ENCODE measurements at places on chromosomes 4 and X.

DNA sequence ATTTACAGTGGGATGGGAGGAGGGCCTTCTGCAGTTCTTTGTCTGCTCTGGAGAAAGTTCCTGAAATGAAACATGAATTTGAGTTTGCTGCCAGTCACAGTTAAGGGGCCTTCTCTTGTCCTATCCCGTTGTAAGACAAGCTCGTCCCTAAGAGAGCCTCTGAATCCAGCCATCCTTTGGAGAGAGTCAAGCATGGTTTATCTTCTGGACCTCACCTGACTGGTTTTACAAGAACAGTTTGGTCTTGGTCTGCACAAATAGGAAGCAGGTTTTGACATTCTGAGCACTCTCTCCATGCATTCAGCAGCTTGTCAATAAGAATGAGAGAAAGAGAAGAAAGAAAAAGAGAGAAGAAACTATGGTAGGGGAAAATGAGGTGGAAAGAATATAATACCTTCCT is 20.4 kb upstream of the TENM3 start:
- DNase-seq, result no peak

DNA sequence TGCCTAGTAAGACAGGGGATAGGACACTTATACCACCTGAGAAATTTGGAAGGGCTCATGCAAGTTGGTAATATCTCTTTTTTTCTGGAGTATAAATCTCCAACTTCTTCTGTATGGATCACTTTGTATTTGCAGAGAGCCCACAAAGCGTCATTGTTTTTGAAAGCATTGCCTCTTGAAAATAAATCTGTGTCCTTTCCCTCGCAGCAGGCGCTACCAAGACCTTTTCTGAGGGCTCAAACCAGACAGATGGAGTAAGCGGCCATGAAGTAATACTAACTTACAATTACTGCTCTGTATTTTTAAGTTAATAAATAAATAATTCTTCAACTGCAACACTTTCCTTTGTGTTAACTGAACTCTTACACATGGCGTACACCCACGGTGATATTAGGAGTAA is 56.0 kb upstream of the FBXW7 start:
- no peak for DNase-seq

GRCh38 chr4:158837527-158838141 is 68.8 kb downstream of the FNIP2 start:
- no peak for DNase-seq

GRCh38 chrX:22533898-22534297 is 261.2 kb downstream of the CBLL2 start:
- no peak for DNase-seq

DNA sequence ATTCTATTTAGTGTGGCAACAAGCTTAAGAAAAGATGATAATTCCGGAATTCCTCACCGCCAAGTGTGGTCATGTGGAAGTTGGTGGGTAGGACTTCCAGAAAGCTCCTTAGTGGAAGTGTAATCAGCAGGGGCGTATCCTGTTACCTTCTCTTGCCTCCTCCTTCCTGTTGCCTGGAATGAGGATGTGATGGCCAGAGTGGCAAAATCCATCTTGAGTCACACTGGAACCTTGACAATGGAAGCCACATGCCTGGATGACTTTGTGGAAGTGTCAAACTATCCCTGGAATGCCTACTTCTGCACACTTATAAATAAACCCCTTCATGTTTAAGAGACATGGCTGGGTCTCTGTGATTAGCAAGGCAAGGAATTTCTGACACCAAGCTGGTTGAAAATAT is 191.0 kb downstream of the PRDM5 start:
- no peak for DNase-seq

DNA sequence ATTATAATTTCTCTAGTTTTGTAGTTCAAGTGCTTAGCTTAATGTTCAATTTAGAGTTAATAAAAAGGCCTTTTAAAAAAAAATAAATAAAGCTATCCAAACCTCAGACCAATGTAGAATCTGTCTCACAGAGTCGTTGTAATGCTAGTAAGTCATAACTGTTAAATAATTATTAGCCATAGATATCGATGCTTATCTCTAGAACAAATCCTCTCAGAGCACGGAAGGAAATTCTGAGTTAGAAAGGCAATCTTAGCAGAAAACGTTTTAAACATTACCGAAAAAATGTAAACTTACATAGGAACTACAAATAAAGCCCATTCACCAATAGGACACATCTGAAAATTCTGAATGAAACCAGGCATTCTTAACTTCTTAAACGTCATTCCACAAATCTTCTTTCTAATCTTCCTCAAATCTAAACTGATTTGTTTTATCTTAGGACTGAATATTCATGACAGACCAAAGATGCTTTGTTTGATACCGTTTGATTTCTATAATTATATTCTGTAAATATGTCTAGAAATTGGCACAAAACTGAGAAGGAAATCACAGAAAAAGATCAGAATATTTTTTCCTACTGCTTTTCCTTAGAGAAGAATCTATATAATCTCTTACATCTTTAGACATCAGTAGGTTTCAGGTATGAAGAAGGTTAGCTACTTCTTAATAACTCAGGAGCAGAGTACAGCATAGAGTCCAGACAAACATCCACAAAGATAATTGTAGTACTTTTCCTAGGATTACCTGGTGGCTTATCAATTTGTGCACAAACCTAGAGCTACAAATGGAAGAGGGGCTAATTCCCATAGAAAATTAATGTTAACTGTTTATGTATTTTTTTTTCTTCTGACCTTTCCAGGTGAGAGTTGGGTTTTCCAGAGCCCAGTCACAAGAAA is 140.7 kb downstream of the BTC start:
- no peak for DNase-seq

DNA sequence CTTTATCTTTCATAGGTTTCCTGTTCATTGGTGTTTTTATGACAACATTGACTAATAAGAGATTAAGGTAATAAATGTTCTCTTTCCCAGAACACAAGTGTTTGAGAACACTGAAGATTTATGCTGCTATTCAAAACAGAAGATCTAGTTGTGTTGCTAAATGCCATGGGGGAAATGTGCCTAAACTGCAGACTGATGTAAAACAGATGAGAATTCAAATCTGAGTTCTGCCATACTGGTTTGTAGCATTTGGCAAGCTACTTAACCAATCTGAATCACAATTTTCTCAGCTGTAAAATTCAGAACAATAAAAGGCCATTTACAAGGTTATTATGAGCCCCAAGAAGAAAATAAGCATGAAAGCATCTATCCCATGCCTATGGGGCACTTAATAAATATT is 2.3 kb downstream of the SLC10A6 start:
- DNase-seq, result no peak

DNA sequence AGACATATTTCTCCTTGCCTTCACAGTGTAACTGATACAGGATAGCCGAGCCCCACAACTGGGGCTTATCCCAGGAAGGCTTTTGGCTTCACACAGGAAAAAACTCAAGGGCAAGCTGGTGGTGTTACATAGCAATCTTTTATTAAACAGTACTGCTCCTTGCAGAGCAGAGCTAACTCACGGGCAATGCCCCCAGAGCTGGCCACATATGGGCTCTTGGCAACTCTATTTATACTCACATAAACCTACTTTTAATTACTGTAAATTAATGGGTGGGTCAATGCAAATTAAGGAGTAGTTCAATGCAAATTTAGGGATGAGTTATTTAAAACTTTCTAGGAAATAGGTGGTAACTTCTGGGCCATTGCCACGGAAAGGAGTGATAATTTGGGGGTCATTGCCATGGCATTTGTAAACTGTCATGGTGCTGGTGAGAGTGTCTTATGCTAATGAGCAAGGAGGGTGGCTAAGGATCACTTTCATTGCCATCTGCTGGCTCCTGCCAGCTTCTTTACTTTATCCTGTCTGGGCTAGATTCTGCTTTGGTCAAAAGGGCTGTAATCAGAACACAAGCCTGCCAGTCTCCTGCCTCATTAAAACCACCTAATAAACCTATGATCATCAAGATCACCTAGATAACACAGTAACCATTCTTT is 288.8 kb downstream of the CENPC start:
- DNase-seq, result no peak

DNA sequence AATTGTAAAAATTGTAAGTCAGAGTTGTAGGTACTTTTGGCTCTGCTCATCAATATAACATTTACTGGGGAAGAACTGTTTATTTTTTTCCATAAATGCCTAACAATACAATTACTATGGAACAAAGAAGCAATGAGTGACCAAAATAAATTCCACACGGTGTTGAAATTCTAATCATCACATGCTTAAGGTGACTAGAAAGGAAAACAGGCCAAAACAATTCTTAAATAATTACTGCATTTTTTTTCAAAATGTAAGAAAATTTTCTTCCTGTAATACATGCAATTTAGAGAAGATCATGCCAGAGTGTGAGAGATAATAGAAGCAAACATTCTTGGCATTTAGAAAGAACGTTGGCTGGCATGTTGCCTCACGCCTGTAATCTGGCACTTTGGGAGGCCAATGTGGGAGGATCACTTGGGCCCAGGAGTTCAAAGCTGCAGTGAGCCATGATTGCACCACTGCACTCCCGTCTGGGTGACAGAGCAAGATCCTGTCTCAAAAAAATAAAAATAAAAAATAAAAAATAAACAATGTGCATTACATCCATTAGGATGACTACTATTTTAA is 22.5 kb downstream of the C4orf46 start:
- no peak for DNase-seq

DNA sequence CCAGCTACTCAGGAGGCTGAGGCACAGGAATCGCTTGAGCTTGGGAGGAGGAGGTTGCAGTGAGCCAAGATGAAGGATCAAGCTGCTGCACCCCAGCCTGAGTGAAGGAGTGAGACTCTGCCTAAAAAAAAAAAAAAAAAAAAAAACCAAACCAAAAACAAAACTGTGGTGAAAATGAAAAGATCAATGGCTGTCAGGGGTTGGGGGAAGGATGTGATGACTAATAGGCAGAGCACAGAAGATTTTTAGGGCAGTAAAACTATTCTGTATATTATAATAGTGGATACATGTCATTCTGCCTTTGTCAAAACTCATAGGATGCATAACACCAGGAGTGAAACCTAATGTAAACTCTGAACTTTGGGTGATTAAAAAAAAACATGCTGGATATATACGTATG is 69.9 kb upstream of the ELOVL6 start:
- no peak for DNase-seq

DNA sequence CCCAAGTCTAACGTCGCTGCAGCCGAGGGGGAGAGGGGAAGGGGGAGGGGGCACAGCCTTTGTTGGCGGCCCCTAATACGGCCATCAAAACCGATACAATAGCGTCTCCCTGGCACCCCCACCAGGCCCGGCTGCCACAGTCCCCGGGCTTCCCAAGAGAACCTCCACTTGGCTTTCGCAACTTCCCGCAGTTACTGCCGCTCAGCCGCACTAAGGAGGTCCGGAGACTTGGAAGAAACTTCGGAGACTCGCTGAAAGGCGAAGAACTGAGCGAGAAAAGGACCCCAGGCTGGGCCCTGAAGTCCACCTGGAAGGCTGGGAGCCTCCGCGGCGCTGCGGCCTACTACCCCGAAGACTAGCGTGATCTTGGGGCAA is 2.8 kb downstream of the NKX6-1 start:
- DNase-seq, result no peak

DNA sequence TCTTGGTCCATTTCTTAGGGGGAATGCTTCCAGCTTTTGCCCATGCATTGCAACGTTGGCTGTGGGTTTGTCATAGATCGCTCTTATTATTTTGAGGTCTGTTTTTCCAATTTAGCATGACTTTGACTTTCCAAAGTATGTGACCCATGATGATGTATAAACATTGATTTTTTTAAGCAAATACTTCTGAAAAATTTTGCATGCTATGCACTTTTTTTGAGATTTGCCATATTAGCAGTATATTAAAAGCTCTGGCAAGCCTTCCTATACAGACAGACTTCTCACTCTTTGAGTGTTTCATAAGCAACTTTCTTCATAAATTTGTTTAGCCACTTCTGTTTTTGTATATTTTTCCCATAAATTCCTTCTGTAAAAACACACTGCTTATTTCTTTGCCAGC is 746.4 kb upstream of the LCORL start:
- DNase-seq, result no peak

DNA sequence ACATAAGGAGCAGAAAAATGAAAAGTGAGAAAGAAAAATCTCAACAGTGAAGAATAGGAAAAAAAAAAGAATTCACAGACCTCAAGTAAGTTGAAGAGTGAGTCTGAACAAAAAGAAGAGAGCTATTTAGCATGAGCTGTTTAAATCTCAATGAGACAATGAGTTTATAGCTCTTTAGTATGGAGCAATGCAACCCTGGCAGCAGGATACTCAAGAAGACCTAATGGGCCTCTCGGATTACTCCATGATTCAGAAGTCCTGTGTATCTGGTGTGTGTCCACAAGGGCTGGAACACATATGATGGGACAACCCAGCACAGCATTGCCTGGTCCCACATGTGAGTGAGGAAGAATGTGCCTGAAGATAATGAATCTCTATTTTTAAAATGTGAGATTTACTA is 563.1 kb upstream of the INTU start:
- no peak for DNase-seq

- no peak for DNase-seq
These were observed 426.3 kb downstream of the GPM6A start for GRCh38 chr4:175385797-175386196.

DNA sequence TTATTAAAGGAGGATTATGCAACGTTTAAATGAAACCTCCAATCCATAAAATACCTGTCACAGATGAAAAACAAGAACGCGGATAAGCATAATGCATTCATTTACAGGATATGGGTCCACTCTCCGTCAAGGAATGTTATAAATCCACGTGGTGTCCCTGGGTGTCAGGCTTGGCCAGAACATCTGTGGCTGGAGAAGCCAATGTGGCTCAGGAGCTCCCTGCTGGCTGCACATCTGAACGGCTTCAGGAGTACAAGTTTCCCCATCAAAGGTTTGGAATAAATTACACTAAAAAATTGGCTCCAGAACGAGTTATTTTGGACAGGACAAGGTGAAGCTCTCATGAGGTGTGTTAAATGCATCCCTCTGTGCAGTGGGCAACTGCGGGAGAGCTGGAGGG is 87.8 kb upstream of the LEF1 start:
- no peak for DNase-seq

DNA sequence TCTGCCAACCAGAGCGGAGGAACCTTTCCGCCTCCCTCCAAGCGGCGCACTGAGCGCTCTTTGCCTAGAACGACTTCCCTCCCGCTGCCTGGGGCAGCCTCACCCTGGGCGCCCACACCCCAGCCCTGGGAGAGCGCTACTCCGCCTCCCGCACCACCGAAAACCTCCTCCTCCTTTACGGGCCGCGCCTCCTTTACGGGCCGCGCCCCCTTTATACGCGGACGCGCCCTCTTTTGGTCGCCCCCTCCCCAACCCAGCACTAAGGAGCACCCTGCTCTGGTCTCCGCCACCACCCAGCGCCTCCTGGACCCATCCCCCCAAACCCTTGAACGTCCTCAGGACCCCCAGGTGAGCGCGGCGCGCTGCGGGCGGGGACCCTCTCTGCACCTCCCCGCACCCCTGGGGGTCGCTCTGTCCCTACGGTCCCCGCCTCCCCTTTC is 586 bp upstream of the NSG1 start:
- DNase-seq, result no peak

- DNase-seq, result peak; percentile 69
These were observed at the start of gene RPS6KA3 for GRCh38 chrX:20266810-20267606. Gene RPS6KA3, minus strand, starts transcription at chrX:20266909. Its CDS starts 277 bp downstream, at chrX:20266632.

GRCh38 chr4:47383829-47384427 is 79.6 kb downstream of the COMMD8 start:
- DNase-seq, result no peak
